ENCODE measurements at places on chromosomes 7 and 10.
A peak's percentile ranks its signal among the peaks of the same experiment; 100 is the strongest.

- peak; percentile 14 for DNase-seq
Measured at GRCh38 chr7:45088821-45089340, at the start of gene NACAD. NACAD (minus strand) TSS chr7:45088969; CDS start chr7:45088894, 75 bp downstream.

DNA sequence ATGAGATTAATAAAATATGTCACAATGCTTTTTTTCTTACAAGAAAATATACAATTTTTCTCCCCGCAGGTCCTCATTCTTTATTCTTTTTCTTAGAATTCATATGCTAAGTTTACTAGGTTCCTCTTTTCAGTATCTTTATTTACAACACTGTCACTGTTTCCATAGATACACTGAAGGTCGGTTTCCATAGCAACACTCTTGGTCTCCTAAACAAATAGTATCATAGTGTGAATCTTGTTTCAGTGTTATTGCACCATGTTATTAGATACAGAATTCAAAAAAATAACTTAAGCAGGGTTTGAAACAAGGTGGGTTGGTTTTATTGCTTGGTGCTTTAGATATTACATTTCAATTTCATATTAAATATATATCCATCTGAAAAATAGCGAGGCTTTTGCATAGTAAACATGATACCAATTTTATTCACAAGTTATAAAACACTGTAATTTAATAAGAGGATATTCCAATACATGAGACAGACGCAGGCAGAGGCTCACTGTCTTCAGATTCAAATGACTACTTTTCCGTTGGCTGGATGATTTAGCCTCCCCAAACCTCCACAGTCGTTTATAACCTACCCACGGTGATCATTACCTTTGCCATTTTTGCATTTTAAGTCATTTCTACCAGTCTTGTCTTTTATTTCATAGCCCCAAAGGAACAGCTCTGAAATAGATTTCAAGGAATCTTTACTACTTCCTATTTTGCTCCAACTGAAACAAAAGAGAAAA is 88.9 kb upstream of the KLF6 start:
- no peak for DNase-seq

DNA sequence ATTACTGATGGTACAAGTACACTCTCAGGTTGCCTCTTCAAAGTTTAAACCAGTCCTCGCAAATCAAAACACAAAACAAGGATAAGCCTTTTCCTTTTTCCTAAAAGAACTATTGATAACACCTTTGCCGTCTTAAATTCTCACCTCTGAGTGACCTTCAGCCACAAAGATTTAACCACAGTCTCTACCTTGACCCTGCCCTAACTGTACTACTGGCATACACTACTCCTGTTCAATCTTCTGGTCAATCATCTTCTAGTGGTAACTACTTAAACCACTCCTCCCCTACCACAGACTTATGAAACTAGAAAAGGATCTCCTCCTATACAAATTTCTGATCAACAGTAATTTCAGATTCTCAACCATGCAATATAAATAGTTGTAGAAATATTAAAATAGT is 15.1 kb downstream of the UPF2 start:
- no peak for DNase-seq

DNA sequence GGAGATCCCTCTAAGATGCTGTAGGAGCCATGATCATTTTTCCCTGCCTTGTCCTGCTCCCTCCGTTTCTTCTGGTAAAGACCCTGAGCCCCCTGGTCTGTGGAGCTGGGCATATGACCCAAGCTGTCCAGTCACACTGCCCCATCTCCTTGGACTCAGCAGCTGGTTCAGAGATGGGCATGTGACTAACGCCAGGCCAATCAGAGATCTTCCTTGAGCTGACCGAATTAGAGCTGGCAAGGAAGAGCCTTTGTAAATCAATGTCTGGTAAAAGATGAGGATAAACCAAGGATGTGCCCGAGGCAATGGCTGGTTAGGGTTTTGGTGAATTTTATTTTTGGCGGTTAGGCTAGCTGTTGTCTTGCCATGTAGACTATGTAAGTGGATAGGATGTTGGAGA is 173.3 kb downstream of the LCOR start:
- no peak for DNase-seq

GRCh38 chr10:80260295-80261243 is 28.9 kb downstream of the MAT1A start:
- no peak for DNase-seq

- no peak for DNase-seq
Measured at GRCh38 chr10:121079226-121079625, 228.1 kb downstream of the WDR11 start.

- no peak for DNase-seq
Measured at GRCh38 chr10:84175436-84175835, 1.8 kb downstream of the GPR15LG start.

GRCh38 chr10:70442332-70442988 is 979 bp upstream of the NODAL start:
- no peak for DNase-seq

GRCh38 chr10:66931340-66931948 is 5.6 kb downstream of the LRRTM3 start:
- no peak for DNase-seq

DNA sequence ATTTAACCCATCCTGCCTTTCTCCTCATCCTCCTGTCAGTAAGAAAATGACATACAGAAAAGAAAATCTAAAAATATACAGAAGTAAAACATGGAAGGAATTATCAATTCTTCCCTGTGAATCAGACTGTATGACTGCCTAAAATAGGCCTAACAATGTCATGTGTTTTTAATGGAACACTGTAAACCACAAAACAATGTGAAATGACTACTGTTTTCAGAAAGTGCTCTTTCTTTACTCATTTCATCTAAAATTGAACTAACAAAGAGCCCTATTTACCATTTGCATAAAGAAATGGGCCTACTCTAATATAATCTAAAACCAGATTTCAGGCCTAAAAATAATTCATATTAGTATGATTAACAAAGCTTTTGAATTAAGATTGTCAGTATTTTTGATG is 35.7 kb downstream of the SEMA3E start:
- no peak for DNase-seq

GRCh38 chr7:113159746-113160339 is 41.5 kb upstream of the SMIM30 start:
- DNase-seq = no peak

DNA sequence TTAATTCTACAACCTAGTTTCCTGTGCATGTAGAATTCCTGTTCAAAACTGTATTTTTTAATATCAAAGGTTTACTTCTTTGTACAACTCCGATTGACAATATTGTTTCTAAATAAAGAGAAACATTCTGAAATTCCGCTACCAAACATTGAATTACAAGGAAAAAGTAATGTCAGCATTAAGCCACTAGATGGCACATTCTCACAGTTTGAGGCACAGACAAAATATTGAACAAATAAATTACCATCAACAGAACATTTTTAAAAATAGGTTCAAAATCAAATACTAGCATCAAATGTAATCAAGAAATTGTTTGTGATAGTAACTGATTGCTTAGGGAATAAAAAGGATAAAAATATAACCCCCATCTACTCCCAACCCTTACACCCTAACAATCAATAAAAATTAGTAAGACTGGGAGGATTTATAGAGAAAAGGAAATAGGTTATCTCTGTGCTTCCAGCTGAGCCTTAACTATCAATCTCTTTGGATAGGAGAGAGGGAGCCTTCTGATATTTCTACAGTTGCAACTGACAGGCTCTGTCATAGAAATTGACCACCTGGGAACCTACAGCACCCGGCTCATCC is 86.6 kb upstream of the C7orf33 start:
- DNase-seq = no peak

GRCh38 chr10:36030516-36030915 is 388.4 kb upstream of the FZD8 start:
- DNase-seq = no peak

DNA sequence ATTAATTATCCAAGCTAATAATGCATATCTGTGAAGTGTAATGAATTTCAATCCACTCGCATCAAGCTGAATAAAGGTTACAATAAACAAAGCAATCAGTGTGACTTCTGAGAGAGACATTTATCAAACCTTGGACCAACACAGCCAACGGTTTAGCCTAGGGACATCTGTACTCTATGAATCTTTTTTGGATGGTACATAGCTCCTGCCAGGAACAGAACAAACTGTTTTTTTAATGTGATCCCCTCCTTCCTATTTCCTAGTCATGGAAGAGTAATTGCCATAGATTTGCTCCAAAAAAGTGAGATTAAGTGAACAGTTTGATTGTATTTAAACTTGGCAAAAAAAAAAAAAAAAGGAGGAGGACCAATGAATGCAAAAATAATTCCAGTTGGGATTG is 11.2 kb upstream of the NRCAM start:
- no peak for DNase-seq

DNA sequence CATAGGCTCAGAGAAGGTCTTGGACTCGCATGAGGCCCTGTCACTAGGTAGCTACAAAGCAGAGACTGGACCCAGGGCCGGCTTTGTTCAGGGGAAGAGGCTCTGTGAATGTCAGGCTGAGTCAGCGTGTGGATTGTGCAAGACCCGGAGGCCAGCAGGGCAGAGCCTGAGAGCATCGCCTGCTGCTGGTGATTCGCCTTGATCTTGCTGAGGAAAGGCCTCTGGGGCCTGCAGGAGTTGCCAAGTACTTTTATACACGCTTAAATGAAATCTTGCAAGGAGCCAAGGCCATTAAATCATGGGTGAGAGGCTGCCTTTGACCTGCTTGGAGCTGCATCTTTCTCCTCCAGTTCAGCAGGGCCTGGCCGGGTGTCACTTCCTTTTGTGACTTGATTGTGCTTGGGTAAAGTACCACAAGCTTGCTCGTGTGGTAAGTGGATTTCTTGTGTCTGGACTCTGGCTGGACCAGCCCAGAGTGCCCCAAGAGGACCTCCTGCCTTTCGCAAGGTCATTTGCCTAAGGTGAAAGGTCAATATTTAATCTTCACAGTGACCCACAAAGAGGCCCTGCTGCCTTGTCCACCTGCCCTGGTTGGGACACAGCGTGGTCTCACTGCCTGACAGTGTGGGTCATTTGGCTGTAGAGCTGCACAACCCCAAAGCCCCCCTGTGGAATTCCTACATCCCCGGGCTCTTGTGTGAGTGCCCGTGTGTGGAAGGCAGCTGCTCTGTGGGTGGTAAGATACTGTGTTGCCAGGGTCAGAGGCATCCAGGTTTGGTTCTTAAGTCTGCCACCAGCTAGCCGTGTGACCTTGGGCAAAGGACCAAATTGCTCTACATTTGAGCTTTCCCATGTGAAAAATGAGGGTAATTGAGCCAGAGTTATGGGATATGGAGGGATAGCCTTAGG is 38.6 kb upstream of the SH2D4B start:
- peak; percentile 37 for DNase-seq

GRCh38 chr10:42769673-42770072 is 12.9 kb upstream of the BMS1 start:
- no peak for DNase-seq

Measured in stimulated activated CD8-positive, alpha-beta memory T cell treated with anti-CD3 and anti-CD28 coated beads, Interleukin-2, amount 100 ng/mL, for 1 hour (primary cell).